ENCODE measurements at places on chromosomes 4 and X. TPM values are rescaled to one million over a fixed set of nuclear protein-coding genes. Genes with fewer than 3 reads are reported as not detected.

Gene MAGEC1
- polyA plus RNA-seq, result not detected

Gene GRIA2
- polyA plus RNA-seq, result 0.83 TPM

Gene CAMK2D
- 72.3 TPM for polyA plus RNA-seq

DNA sequence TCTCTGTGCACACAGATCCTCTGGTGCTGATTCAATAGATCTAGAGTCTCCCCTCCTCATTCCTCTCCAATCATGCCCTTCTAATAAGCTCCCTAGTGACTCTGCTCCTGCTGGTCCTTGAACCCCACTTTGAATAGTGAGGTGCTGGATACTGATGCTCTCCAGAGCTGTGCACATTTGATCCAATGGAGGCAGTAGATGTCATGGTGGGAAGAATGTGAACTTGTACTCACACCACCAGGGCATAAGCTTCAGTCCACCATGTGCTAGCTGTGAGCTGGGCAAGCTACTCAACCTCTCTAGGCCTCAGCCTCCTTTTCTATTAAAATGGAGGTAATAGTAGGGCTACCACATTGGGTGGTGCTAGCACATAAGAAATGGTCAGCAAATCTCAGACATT is 241.1 kb downstream of the SPATA18 start:
- no peak for DNase-seq

GRCh38 chrX:40832723-40833122 is 97.4 kb upstream of the MED14 start:
- no peak for DNase-seq

- DNase-seq, result no peak
Observed at GRCh38 chr4:167238226-167238625, 3.9 kb upstream of the SPOCK3 start.

DNA sequence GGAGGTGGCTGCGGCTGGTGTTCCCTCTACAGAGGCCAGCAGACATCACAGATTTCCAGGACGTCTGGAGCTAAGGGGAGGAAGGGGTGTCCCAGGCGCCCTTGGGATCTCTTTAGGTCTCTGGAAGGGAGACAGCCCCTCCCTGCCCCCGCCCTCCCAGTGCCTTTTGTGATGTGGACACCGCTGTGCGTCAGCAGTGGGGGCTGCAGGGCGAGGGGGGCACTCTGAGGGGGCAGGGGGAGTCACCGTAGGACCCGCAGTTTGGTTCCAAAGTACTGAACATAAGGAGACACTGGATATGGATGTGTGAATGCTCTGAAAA is 25.6 kb upstream of the MXD4 start:
- DNase-seq, result no peak

- no peak for DNase-seq
Observed at GRCh38 chrX:98605941-98606340, 1722.2 kb downstream of the RPA4 start.

DNA sequence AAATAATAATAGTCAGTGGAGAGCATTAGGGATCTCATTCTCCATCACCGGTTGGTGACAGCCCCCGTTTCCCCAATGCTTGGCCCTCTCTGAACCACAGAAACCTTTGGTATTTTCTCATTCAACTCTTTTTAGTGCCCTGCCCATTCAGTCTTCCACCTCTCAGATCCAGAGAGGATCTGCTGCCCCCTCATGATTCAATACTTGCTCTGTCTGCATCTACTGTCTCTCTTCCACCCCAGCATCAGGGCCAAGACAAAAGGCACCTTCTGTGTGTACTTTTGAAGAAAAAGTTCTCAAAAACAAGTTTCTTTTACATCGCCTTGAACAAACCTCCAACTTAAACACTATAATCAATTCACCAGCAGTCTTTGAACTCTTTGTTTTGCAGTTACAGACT is 19.3 kb downstream of the CLTRN start:
- DNase-seq, result no peak

DNA sequence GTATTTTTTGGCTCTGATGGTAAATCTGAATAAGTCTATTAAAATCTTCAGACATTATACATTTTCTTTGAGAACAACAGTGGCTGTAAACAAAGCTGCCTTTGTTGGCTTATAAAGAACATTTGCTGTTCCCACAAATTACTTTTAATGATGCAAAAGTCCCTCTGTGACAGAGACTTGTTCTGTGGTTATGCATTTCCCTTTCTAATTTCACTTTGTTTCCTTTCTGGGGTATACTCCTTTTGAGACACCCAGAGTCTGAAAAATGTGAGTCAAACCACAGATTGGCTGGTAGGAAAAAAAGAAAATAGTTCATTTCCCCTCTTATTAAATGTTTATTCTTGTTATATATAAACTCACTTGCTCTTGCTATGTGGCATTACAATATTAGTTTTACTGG is 402.4 kb downstream of the PACRGL start:
- DNase-seq, result no peak

DNA sequence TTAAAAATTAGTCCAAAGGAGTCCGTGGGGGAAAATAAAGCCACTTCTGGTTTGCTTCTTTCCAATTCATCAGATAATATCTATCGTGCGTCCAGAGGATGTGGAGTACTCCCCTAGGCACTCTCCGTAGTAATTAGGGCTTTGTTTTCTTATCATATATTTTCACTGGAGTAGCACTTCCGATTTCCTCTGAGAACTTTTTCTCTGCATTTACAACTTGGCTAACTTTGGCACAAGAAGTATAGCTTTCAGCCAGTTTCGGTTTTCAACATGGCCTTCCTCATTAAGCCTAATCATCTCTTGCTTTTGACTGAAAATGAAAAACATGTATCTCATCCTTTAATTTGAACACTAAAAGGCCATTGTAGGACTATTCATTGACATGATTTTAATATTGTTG is 80.5 kb downstream of the CASP3 start:
- no peak for DNase-seq
